Kidney epithelial cell (primary cell): ENCODE measurements at places on chromosomes 11 and 22. TPM values are rescaled to one million over a fixed set of nuclear protein-coding genes. Genes with fewer than 3 reads are reported as not detected.

DNA sequence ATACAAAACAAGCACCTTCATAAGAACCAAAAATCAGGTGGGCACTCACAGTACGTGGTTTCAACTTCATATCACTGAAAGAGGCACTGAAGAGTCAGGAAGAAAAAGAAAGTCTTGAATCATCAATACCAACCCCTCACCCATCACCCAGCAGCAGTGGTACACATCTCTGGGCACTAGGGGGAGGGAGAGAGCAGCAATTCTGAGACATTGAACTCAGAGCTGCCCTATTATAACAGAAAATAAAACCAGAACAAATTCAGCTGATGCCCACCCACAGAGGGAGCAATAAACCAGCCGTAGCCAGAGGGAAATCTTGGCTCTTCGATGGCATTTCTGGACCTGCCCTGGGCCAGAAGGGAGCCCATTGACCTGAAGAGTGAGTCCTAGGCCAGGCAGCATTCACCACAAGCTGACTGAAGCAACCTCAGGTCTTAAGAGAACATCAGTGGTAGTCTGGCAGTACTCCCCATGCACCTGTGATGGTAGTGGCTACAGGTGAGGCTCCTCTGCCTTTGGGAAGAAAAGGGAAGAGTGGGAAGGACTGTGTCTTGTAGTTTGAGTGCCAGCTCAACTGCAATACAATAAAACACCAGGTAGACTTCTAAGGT lies 42.2 kb upstream of the FAM181B start:
- no peak for DNase-seq

GRCh38 chr11:2207212-2207611 lies 35.6 kb upstream of the TH start:
- no peak for DNase-seq

GRCh38 chr11:86117712-86118063 lies 48.8 kb upstream of the PICALM start:
- DNase-seq = no peak

GRCh38 chr11:111069066-111069465 lies 176.5 kb upstream of the POU2AF2 start:
- no peak for DNase-seq

GRCh38 chr11:57597461-57597915 lies at the start of gene SERPING1:
Gene SERPING1 (plus strand): TSS chr11:57597685. CDS start chr11:57598271, 586 bp downstream.
- no peak for DNase-seq

The SYT7 gene
- 12.7 and 15.9 TPM in 2 replicates for total RNA-seq

The PRODH gene
- total RNA-seq = 1.9 and 5.2 TPM in 2 replicates

The SCGB2A2 gene
- not detected in 2 replicates for total RNA-seq
